ENCODE measurements at places on chromosomes 3 and 15. TPM values are rescaled to one million over a fixed set of nuclear protein-coding genes. Genes with fewer than 3 reads are reported as not detected.

LRRC49 gene
- total RNA-seq, result 4.0 TPM

HESX1 gene
- not detected for total RNA-seq

GRCh38 chr3:182405759-182406158 is 387.5 kb upstream of the ATP11B start:
- no peak for DNase-seq

DNA sequence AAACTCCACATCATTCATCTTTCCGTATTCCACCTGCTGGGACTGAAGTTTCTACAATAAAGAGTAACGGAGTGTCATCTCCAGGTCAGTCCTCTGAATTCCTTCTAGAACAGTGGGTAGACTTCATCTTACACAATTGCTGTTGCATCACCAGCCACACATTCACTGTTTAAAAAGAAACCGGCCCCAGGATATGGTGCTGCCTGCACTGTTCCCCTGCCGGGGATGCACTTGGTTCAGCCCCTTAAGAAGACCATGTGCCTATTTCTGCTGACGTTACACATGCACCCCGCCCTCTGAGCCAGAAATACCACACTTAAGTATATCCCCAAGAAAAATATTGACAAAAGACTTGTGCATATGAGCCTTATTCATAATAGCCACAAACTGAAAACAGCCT is 233.4 kb downstream of the FEZF2 start:
- DNase-seq, result no peak

- no peak for DNase-seq
Observed at GRCh38 chr3:50381383-50381782, 22.1 kb upstream of the TMEM115 start.

GRCh38 chr3:194714137-194714455 is 28.4 kb downstream of the FAM43A start:
- no peak for DNase-seq

- no peak for DNase-seq
Observed at GRCh38 chr3:50365842-50366220, 6.5 kb upstream of the TMEM115 start.

GRCh38 chr15:31153531-31153930 is 52.0 kb upstream of the TRPM1 start:
- no peak for DNase-seq

DNA sequence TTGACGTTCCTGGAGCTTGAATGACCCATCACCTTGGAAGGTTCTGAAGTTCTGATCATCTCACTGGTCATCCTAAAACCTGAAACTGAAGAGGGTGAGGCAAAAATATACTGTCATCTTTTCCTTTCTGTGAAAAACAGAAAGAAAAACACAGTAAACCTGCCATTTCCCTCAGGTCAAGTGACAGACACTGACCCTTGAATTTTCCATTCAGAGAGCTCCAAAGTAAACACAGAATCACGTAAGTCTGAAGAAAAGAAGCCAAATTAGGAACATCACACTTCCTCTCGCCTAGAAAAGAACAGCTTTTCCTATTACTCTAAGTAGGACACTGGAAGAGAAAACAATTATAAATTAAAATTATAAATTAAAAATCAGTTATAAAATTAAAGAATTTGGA is 78.7 kb upstream of the TGFBR2 start:
- no peak for DNase-seq

GRCh38 chr3:15427182-15427880 is at the start of the genes EAF1 and METTL6:
TSS of gene EAF1 (plus strand) at chr3:15427598. CDS start at chr3:15427780, 182 bp downstream.
TSS of gene METTL6 (minus strand) at chr3:15427544. CDS start at chr3:15426511, 1,033 bp downstream.
- DNase-seq, result peak; percentile 95

DNA sequence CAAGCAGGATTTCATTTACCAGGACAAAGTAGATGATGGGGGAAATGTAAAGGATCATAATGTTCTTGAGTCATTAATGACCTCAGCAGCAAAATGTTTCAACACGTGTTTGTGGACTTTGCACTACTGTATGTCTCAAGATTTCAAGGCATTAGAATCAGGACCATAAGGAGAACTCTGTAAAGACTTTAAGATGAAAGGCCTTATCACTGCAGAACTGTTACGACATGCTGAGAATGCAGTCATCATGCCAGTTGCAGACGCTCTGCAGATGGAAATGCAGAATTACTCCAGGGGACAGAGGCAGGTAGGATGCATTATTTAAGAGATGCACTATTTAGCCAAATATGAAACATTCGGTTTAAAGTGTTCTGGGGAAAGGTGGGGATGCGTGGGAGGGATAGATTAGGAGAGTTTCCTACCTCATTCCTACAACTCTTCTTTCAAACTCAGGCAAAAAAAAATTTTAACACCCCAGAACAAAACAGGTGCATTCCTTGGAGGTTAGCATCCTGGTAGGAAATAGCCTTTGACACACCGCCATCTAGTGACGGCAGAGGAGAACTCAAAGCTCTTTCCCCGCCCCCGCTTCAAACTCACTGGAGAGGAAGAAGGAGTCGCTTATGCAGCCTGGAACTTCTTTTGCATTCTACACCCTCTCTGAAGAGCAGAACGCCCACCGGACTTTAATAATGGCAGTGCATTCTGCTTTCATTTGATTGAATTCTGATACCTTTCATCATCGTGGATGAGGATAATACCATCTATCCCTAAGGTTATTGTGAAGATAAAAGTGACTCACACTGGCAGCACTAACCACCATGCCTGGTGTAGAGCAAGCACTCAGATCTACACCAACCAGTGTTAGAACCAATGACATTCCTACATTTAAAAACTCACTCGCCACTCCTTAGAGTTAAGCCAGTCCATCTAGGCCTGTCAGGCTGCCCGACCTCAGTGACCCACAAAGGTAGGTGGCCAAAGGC is 43.1 kb upstream of the TOPAZ1 start:
- DNase-seq, result no peak
